ENCODE measurements at places on chromosomes 7 and 10. TPM values are rescaled to one million over a fixed set of nuclear protein-coding genes. Genes with fewer than 3 reads are reported as not detected.

- peak; percentile 54 for DNase-seq
Observed at GRCh38 chr10:48748573-48748972, 63.9 kb downstream of the WDFY4 start.

- no peak for DNase-seq
Observed at GRCh38 chr10:106930751-106931150, 233.8 kb downstream of the SORCS1 start.

GRCh38 chr7:47806701-47807103 lies 141.6 kb downstream of the PKD1L1 start:
- no peak for DNase-seq

LIPK gene
- not detected for total RNA-seq

DNA sequence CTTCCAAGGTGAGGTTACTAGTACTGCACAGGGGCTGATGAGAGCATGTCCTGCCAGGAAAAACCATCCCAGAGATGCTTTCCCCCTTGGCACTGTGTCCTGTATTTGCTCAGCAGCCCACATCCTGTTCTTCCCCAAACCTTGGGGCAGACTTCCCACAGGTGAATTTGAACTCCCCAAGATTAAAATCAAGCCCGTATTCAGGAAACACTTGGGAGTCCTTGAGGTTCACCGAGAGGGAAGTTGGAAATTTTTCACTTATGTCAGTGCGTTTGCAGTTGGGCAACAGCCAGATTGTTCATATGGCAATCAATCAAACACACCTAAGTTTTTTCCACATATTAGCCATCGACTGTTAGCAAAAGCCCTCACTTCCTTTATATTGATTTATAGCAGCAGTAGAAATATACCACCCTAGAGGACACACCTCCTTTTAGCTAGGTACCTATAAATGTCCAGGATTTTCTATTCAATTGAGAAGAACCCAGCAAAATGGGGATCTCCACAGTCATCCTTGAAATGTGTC lies at the start of gene DMBT1:
TSS of gene DMBT1 (plus strand) at position 476 of the 526 bp plus-strand sequence. CDS start at position 493, 17 bp downstream.
- no peak for DNase-seq

DNA sequence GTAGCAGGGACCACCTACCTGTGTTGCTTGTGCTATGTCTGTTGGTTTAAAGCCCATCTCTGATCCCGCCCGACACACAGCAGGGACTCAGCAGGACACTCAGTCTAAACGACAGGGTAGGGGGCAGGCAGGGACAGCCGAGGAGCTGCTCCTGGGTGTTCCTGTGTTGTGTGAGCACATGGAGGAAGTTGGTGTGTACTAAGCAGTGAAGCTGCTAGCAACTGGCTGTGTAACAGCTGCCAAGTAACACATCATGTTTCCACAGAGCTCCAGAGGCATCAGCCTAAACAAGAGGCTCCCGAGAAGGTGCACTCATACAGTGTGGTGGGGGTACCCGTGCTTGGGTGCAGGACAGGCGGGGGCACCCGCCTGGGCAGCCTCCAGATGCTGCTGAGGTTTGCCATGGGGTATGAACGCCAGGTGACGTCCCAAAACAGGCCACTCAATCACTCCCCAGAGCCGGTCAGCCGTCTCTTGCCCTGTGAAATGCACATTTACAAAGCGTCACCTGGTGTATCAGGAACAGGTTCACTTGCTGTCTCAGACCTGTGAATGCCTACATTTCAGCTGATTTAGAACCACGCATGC lies 59.6 kb downstream of the PTPRN2 start:
- DNase-seq = no peak

SCART1 gene
- 0.22 TPM for total RNA-seq

NFE2L3 gene
- 1.8 TPM for total RNA-seq

DNA sequence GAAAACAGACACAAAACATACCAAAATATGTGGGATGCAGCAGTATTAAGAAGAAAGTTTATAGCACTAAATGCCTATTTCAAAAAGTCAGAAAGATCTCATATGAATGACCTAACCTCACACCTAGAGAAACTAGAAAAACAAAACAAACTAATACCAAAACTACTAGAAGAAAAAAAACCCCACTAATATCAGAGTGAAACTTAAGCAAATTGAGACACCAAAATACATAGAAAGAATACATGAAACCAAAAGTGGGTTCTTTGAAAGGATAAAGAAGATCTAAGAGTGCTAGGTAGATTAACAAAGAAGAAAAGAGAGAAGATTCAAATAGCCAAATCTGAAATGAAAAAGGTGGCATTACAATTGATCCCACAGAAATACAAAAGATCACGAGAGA lies 494.1 kb downstream of the SH2D4B start:
- DNase-seq = no peak

GRCh38 chr10:83343676-83344075 lies 795.6 kb upstream of the GHITM start:
- DNase-seq = no peak

Measured in right atrium auricular region (tissue), 2 donors.